ENCODE measurements at places on chromosomes 16 and 17. TPM values are rescaled to one million over a fixed set of nuclear protein-coding genes. Genes with fewer than 3 reads are reported as not detected.

- peak; percentile 55 for DNase-seq
These were observed 765 bp upstream of the ADORA2B start for GRCh38 chr17:15943971-15944758.

GRCh38 chr17:45809499-45809898 is 25.4 kb downstream of the CRHR1 start:
- no peak for DNase-seq

DNA sequence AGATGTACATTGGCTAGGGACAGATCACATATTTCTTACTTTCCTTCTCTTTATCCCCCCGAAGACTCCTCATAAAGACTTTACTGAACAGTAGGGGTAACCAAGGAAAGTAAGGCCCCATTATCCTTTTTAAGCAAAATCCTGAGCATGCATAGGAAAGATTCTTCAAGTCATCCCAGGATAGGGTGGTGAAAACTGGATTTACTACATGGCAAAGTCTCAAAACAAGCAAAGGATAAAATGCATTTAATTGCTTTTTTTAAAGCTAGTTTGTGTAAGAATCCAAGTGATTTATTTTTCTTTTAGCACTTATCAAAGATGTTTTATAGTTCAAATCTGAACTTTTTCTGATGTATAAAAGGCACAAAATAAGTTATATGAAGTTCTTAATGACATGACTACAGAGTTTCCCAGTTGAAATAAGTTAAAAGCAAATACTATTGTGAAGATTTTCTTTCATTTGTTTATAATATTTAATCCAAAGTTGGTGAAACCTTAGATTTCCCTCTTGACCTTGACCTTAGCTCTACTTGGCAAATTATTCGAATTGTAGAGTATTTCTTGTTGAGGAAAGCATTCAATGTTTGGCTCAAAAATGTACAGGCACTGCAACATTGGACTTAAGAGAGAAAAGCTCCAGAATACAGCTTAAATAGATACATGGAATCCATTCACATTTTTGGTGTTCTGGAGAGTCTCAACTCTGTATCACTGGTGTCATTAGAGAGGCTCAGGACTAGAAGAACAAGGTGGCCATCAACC is 104.3 kb downstream of the ABCA8 start:
- DNase-seq = no peak

- DNase-seq = no peak
These were observed 269.5 kb downstream of the MAP2K4 start for GRCh38 chr17:12290207-12290606.

GRCh38 chr16:70432723-70433457 is 6.0 kb downstream of the ST3GAL2 start:
- no peak for DNase-seq

- DNase-seq = no peak
These were observed 152.0 kb upstream of the DNAH9 start for GRCh38 chr17:11446316-11446715.

- DNase-seq = no peak
These were observed 244.1 kb upstream of the MAF start for GRCh38 chr16:79844603-79845002.

DNA sequence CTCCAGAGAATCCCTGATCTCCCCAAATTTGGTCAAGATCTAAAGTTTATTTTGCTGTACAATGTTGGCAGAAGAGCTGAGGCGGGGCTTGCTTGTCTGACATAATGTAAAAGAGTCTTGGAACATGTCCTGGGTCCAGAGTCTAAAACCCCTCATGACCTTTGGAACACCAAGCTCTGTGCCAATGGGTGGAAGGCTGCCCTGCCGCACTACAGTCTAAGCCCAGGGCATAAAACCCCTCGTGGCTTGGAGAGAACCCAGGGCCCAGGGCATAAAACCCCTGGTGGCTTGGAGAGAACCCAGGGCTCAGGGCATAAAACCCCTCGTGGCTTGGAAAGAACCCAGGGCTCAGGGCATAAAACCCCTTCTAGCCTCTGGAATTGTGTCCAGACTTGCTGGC is 36.7 kb downstream of the CCDC57 start:
- DNase-seq = no peak

DNA sequence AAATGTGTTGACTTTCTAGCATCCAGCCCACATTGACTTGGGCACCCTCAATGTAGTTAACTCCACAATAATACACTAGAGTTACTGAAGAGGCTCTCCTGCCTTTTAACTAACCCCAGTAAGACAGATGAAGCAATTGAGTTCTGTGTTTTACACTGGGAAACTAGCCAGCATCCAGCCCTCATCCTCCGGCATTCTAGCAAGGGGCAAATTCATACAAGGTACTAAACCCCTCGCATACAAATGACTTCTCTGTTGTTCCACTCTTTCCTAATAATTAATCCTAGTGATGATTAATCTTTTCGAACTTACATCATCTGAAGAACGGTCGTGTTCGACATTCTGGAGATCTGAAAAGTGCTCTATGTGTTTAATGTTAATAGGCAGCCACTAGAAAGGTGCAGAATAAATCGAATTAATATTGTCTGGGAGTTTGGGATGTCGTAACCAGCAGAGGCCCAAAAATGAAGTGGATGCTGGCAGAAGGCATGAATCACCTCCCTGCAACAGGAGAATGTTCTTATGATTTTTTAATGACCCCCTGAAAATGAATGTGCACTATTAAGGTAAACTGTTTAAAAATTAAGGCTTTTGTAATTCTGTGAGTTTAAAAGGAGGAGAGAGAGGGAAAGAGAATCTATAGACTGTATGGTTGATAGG is 249.4 kb downstream of the SNX29 start:
- DNase-seq = no peak

- no peak for DNase-seq
These were observed 22.4 kb upstream of the KCNH6 start for GRCh38 chr17:63500543-63501390.

DNA sequence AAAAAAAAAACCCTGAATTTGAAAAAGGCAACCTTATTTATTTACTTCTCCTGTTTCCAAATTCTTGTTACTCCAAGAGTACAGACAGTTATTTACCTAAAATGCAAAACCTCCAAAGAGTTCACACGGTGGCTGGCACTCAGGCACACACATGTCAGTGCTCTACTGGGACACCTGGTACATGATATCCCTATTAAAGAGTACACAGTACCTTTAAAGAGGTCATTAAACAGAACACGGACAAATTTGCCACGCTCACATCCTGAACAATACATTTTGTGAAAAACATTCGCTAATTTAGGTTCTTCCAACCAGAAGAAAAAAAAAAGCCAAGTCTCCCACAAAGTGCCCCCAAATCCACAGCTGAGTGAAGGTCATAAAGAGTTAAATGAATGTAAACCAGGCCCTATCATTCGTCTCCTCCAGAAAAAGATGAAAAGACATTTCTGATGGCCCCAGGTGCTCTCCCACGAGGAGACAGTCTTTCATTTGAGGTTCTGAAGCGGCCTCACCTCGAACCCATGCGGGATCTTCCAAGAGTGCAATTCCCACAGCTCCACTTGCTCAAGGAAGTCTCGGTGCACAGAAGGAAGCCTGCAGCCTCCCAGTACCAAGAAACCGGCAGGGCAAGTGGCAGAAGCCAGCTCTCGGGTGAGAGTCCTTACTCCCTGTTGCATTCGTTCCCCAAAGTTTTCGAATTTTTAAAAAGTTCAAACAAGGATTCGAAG is 993 bp downstream of the ERN1 start:
- no peak for DNase-seq

GRCh38 chr16:87345726-87346424 is 28.7 kb upstream of the C16orf95 start:
- DNase-seq = no peak

DNA sequence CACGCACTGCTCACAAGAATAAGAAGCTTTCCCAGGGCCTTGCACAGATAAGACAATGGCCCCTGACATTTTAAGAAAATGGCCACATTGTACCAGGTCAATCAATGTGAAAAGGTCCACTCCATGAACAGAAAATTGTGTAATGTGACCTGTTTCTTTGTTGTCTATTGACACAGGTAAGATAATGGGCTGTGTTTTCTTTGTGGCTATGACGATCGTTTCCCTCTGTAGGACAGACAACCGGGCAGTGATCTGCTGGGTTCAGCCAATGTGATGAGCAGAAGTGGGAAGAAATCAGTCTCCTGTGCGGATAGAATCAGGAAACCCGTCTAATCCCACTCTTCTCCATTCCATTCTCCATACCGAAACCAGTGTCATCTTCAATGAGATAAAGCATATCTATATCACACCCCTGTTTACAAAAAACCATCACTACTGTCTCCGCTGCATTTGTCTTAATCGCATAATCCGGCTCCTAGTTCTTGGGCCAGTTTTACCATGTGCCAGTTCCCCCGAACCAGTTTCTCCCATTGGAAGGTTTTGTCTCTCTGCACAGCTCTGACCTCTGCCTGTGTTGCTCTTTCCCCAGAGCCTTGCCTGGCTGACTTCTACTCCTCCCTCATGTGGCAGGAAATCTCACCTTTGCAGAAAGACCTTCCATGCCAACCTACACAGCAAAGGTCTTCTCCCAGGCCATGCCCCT is 66.9 kb upstream of the ATF7IP2 start:
- no peak for DNase-seq

DNA sequence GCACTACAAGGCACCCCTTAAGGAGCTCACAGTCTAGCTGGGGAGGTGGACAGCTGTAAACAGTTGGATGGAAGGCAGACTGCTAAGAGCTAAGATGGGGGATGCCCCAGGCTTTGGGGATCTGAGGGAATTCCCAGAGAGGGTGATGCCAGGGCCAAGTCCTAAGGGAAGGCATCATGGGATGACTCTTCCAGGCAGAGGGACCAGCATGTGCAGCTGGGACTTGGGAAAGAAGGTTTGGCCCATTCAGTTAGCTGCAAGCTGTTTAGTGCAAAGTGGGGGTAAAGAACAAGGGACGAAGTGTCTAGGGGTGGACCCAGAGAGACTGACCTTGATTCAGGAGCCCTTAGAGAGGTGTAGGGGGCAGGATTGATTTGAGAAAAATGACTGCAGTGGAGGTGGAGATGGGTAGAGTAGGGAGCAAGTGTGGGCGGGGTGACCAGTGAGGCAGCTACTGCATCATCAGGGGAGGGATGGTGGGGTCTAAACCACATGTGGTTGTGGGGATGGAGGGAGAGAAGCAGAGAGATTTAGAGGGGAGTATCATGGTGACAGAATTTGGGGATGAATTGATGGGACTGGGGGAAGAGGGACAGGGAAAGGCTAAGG is 27.1 kb upstream of the PHF12 start:
- no peak for DNase-seq

DNA sequence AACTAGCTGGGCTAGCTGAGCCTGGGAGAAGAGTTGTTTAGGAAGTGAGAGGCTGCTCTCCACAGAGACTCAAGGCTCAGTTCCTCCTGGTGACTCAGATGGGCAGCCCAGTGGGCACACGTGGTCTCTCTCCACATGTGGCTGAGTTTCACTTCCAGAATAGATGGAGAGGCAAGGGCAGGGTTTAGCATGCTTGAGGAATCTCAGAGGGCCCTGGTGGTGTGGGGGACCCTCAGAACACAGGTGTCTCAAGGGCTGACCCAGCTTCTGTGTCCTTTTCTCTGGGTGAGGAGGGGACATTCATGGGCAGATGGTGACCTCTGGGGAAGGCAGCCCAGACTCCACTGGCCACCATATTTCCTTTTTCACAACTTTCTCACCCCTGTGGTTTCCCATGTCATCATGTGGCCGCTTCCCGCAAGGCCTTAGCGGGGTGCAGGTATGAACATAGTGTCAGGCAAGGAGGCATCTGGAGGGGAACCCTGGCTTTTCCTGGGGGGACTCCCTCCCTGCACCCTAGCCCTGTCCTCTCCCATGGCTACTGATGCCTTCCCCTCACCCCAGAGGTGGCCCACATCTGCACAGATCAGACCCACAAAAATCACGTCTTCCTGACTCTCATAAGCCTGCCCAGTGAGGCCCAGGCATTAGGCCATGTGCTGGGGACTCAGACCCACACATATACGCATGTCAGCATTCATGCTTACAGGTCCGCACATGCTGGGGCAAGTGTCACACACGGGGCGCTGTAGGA is 3.3 kb downstream of the GRN start:
- DNase-seq = no peak

DNA sequence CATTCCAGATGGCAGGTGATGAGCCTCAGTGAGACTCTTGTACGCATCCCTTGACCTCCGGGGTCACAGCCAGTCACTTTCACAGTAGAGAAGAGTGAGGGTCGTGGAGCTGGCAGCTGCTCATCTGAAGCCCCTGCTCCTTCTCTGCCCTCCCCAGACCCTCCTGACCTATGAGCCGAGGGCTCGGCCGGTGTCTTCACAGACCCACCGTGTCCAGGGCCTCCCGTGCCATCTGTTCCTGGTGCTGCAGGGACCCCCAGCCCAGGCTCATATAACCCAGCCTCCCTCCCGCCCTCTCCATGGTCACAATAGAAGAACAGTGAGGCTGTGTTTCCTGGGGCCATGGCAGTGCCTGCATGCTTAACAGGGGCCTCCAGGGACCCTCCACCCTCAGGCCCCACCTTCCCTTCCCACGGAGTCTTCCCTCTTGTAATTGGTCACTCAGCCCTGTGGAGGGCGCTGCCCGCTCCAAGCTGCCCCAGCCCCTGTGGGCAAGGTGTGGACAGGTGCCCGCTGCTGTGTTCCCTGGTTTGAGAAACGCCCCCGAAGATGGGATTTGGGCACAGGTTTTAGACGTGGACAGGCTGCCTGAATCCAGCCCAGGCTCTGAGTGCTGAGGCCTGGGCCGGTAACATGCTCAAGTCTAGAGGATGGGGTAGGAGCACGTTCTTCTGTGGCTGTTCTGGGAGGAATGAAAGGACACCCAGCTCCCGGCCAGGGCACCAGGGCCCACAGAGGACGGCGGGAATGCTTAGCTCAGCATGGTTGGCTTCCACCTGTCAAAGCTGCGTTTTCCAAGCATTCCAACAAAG is 38.7 kb downstream of the ACSF3 start:
- DNase-seq = peak; percentile 9

- no peak for DNase-seq
These were observed 16.1 kb upstream of the ABCA5 start for GRCh38 chr17:69342896-69343644.

CD300H gene
- total RNA-seq = not detected

VAT1L gene
- 6.8 TPM for total RNA-seq

TRAP1 gene
- total RNA-seq = 149 TPM

WFIKKN2 gene
- total RNA-seq = 0.60 TPM

MAPT gene
- total RNA-seq = 3.1 TPM

CBX2 gene
- total RNA-seq = 48.6 TPM
